ENCODE measurements at places on chromosomes 6 and 20.

DNA sequence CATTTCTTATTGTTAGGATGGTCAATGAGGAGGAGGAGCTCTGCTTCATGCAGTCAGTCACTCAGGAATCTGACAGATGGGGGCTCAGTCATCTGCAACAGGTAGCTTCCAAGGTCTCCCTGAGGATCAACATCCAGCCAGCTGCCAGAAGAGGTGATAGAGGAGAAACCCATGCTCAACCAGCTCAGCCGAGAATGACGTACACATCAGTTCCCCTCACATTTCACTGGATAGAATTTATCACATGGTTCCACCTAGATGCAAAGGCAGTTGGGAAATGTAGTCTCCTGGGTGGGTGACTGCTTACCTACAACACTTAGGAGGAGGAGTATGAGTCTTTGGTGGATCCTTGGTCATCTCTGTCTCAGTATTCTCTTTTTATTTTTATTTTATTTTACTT is 144.5 kb downstream of the CEBPB start:
- peak; percentile 67 for DNase-seq

DNA sequence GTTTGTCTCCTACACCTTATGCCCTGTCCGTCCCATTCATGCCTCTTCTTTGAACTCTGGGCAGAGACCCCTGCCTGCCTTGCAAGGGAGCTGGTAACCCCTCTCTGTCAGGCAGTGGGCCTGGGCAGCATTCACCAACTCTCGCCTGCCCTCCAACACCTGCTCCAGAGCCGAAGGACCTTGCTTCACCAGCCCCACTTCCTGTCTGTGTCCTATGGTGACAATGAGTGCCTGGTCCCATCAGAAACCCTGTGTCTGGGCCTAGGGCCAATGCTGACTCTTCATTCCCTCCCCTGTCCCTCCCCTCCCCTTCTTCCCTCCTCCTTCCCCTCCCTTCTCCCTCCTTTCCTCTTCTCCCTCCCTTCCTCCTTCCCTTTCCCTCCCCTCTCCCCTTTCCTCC is 22.8 kb upstream of the PCMTD2 start:
- no peak for DNase-seq

DNA sequence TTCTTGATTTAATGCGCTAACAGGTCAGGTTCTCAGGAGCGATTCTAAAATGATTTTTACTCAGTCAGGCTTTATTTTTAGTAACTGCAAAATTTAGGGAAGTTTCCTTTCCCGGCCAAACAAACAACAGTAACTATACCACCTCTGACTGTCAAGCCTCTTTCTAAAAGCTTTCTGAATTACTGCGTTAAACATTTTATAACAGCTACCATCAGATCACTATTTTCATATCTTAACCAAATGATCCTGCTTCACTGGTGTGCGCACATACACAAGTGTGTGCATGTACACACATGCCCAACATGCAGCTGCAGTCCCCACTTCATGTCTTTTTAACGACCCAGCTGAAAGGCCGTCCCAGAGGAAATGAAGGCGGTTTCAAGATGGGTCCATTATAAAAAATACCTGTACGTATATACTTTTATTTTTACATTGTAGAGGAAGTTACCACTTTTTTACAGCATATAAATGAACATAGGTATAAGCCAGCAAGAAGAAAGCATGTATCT is 25.0 kb downstream of the TMEM242 start:
- DNase-seq, result no peak

GRCh38 chr20:48781634-48782033 is 46.2 kb downstream of the PREX1 start:
- DNase-seq, result no peak

GRCh38 chr6:16933961-16934360 is 167.9 kb upstream of the STMND1 start:
- DNase-seq, result no peak

- DNase-seq, result no peak
These were observed 124.8 kb downstream of the MAP3K7 start for GRCh38 chr6:90462102-90462501.

- DNase-seq, result no peak
These were observed 171.3 kb upstream of the KCNK16 start for GRCh38 chr6:39493777-39494176.

- DNase-seq, result peak; percentile 45
These were observed 5.7 kb downstream of the BCL2L1 start for GRCh38 chr20:31716818-31717477.

DNA sequence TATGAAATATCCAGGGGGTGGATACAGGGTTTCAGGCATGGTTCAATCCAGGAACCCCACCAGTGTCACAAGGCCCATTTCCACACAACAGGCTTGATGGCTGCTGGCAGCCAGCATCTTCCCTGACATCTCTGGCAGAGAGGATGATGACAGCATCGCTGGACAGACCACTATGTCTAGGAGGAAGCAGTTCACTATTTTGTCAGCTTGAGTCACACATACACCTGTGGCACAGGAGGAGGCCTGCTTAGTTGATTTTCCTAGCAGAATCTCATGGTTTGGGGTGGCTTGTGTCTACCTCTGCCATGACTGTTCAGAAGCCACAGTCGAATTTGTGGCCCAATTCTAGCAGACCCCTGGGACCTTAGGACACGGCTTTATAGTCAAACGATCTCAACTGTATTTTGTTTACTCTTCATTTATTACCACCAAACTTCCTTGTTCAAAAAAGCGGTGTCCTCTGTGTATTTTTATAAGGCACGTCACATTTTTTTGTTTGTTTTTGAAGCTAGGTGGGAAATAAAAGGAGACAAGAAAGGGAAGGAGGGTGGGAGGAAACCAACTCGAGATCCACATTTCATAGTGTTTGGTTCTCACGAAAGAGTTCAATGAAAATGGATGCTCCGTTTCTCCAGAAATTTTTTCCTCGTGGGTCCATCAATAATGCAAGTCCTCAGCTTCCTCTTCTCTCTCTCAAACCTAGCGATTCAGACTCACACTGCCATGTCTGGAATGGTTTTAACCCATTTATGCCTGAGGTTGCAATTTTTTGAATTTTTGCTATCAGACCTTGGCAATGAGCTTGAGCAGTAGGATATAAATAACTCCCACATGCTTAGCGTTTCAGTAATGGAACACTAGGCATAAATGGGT is 94.4 kb downstream of the TOX2 start:
- peak; percentile 10 for DNase-seq

- DNase-seq, result no peak
These were observed 68.4 kb downstream of the ATG5 start for GRCh38 chr6:106257195-106257594.

DNA sequence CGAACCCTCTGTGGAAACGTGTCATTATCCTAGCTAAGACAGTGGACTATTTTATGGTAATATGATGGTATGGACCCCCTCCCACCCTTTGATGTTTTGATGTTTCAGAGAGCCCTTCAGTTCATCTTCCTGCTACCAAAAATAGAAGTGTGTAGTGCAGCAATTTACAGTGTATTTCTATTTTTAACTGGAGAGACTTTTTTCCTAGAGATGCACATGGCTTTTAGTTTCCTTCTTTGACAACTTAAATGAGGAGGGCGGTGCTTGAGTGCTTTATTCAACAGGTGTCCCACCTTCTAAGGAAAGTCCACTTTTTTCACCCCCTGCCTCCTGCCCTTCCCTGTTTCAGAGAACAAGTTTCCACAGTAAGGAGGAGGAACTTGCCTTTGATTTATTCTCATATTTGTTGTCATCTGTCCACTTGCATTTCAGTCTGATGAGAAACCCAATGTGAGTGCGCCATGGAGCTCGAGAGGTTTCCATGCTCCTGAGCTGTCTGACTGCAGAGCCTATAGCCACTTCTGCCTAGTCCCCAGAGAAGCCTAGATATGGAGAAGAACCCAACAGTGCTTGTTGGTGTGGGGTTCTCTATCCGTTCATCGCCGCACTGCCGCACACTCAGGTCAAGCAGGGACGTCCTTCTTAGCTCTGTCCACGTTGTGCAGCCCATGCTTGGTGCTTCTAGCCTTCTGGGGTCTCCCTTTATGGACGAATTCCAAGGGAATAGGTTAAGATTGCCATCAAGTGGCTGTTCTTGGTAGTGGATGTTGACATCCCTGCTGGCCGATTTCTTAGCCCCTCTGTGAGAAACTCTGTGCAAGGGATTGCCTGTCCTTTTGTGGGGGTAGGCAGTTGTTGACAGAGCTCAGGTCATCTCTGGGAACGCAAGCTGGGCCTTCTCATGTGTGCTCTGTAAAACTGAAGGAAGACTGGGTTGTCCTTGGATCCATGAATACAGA is 144.2 kb downstream of the JARID2 start:
- peak; percentile 66 for DNase-seq

GRCh38 chr6:32332433-32332832 is 39.3 kb downstream of the TSBP1 start:
- DNase-seq, result no peak

- no peak for DNase-seq
These were observed 39.3 kb downstream of the ATRN start for GRCh38 chr20:3510110-3510509.

DNA sequence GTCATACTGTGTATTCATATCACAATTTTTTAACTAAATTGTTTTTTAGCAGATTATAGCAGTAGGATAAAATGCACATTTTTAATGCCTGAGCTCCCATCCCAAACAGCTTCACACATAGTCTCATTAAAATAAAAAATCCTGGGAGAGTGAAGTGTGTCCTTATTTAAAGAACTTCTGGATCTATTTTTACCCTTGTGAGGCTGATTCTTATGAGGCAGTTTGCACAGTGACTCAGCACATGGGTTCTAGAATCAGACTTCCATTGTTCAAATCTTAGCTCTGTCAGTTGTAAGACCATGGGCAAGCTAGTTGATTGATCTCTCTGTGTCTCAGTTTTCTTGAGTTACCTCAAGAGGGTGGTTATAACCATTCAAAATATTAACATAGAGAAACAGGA is 72.3 kb downstream of the MACROD2 start:
- DNase-seq, result no peak

GRCh38 chr6:50187351-50187921 is 137.7 kb upstream of the DEFB112 start:
- no peak for DNase-seq

DNA sequence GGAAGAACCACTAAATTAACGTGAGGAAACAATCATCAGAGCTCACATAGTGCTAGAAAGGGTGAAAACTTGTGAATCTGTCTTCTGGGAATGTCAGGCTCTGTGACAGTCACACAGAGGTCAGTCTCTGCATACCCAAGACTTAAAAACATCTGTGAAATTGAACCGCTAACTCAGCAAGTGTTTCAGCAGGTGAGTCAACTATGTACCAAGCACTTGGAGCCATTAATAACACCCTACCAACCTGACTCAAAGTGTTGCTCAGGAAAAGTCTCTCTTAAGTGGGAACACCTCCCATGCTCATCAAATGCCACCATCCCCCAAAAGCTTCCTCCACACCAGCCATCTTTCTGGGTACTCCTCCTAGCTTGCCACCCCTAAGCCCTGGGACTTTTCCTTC is 92.3 kb upstream of the CARMIL1 start:
- no peak for DNase-seq

- peak; percentile 83 for DNase-seq
These were observed 14.5 kb upstream of the WFDC12 start for GRCh38 chr20:45138561-45139300.

DNA sequence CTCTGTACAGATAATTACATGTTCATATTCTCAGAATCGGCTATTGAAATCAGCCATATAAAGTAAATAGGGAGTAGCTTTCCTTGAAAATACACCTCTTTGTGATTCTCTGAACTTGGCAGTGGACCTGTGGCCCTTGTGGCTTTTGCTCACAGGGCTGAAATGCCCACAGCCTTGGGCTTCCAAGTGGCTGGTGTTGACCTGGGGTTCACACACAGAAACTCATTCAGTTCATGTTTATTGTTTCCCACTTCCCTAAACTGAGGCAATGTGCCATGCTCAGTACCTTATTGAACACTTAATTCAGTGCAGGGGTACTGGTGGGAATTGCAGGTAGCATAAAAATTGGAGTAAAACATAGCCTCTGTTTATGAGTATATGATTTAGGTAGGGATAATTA is 19.1 kb upstream of the TULP4 start:
- DNase-seq, result no peak

GRCh38 chr6:31558631-31559500 is 11.5 kb downstream of the NFKBIL1 start:
- peak; percentile 88 for DNase-seq

GRCh38 chr6:10901770-10902169 is 14.9 kb downstream of the SYCP2L start:
- peak; percentile 67 for DNase-seq

GRCh38 chr6:100305209-100305869 is 159.4 kb downstream of the SIM1 start:
- no peak for DNase-seq

DNA sequence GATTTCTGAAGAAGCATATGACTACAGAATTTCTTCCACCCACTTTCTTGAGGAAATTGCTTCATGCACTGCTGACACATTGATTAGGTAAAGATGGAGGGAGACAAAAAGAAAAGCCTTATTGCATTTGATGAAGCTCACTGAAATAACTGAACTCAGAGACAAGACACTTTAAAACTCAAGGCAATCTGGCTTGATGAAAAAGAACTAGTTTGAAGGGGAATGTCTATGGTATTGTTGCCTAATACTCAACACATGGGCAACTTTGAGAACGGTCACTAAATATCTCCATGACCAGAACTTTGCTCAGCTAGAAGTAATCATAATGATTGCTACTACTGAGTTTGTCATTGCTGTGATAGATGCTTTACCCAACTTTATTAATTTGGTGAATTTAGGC is 38.1 kb downstream of the HTR1B start:
- no peak for DNase-seq

DNA sequence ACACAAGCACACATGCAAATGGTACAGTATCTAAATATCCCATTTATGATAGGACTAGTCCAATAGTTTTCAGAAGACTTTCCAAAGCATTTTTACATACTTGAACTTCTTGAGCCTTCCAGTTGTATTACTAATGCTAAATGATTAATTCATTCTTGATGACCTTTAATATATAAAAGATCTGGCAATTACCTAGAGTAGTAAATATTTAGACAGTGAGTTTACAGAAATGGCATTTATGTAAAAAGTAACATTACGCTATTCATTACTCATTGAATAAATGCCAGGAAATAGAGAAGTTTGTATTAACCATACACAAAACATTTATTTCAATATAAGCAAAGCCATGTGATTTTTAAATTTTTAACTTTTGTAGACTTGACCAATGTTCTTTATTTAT is 158.8 kb downstream of the DST start:
- DNase-seq, result no peak

- no peak for DNase-seq
These were observed 1.5 kb upstream of the ILRUN start for GRCh38 chr6:34697904-34698559.

DNA sequence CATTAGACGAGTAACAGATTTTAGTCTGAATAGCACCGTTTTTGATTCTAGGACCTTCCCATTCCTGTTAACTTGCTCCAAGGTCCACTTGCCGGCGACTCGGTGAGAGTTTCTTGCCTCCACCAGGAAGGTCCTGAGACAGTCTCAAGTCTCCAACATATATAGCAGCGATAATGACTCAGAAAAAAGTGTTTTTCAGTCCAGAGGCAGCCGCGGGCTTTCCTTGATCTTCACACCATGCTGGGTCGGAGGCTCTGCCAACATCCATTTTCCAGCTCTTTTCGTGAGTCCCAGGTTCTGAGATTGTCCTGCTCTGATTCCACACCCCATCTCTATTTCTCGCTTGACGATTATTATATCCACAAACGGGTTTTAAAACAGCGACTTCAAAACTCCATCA is 170.5 kb downstream of the GPX5 start:
- peak; percentile 87 for DNase-seq

- no peak for DNase-seq
These were observed 48.1 kb downstream of the SYNJ2 start for GRCh38 chr6:158029668-158030230.
